Choroid plexus epithelial cell (primary cell): ENCODE measurements at places on chromosomes 1 and 21.

- DNase-seq: peak; percentile 90
Observed at GRCh38 chr1:76330991-76331603, 256.6 kb downstream of the ST6GALNAC3 start.

GRCh38 chr1:218481116-218481775 lies 136.1 kb downstream of the TGFB2 start:
- peak; percentile 48 for DNase-seq

DNA sequence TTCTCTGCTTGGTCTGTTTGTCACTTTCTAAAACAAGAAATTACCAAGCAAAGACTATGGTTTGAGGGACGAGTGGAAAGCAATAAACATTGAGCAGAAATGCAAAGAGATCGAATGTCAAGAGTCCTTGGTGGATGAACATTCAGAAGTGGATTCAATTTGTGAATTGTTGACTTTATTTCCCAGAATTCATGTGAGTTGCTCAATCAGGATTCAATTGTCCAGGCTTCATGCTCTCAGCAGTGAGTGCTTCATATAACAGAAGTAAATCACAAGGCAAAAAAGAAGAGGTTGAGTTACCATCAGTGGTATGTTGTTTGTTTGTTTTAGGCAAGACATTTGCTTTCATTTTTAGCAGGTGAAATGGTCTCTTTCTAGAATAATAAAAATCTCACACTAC lies 31.9 kb downstream of the NGF start:
- no peak for DNase-seq

DNA sequence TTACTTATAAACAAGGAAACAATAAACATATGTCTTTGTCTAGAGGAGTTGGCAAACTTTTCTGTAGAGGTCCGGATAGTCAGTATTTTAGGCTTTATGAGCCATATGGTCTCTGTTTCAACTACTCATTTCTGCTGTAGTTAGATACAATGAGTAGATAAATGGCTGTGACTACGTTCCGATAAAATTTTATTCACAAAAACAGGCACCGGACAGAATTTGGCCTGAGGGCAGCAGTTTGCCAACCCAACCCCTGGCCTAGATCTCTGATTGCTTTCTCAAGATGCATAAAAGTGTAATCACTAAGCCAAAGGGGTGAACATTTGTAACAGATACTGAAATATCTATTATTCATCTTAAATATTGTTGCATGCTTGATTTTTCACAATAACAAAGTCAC lies 123.1 kb upstream of the ESRRG start:
- DNase-seq: no peak

DNA sequence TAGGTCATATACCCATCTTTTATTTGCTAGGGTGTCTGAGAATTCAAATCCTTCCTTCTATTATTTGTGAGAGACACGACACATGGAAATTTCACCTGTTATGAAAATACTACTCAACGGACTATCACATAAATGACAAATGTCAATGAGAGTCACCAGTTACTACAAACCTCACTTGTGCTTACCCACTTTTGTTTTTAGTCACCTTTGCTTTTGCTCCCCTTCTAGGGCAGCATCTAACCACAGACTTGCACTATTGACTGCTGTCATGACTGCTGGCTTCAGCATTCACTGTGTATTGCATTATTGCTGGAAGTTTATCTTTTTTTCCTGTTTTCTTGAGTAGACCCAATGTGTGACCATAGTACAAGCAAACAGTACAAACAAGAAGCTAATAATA lies 1048.0 kb downstream of the PLA2G4A start:
- no peak for DNase-seq

DNA sequence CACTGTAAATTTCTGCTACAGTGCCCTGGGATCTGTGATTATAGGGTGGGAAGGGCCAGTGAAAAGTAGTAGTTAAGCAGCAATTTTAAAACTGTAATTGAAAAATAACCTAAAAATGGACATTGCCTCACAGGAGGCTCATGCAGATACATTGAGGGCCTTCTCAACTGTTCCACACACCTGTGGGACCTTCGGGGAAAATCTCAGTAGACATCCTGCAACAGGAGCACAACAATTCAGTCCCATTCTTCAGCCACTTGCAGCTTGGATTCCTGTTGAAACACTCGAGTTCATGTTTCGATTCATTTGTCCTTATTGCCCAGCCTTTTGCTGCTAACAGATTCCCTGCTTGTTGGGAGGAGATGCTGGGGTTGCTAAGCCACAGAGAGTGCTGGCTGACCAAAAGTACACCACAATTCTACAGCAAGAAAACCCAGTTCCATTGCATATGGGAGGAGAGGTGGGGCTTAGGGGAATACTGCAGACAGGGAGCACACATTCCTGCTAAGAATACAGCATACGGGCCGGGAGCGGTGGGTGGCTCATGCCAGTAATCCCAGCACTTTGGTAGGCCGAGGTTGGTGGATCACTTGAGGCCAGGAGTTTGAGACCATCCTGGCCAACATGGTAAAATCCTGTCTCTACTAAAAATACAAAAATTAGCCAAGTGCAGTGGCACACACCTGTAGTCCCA lies 4.5 kb downstream of the TMCC2 start:
- DNase-seq: no peak

GRCh38 chr1:26031196-26031595 lies 9.6 kb downstream of the EXTL1 start:
- DNase-seq: no peak

DNA sequence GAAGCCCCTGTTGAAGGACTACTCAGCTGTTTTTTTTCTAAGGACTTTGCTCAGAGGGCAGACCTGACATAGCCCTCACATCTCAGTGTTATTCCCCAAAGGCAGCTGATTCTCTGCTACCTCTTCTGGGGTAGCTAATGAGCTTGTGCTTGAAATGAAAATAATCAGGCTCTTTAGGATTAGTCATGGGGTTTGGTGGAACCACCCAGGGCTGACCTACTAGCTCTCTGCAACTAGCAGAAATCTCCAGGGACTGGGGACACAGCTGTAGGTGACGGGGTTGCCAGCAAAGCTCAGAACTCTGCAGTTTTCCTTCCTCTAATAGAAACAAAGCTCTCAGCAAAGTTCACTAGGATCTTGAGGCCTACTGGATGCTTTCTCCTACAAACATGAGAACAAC lies 106.4 kb upstream of the BCL9 start:
- no peak for DNase-seq

- DNase-seq: no peak
Observed at GRCh38 chr1:13784971-13785370, 85.0 kb downstream of the PRDM2 start.

- no peak for DNase-seq
Observed at GRCh38 chr1:158163000-158163947, 17.4 kb upstream of the CD1D start.

- DNase-seq: peak; percentile 23
Observed at GRCh38 chr1:35029761-35030160, 2.0 kb downstream of the ZMYM6 start.

DNA sequence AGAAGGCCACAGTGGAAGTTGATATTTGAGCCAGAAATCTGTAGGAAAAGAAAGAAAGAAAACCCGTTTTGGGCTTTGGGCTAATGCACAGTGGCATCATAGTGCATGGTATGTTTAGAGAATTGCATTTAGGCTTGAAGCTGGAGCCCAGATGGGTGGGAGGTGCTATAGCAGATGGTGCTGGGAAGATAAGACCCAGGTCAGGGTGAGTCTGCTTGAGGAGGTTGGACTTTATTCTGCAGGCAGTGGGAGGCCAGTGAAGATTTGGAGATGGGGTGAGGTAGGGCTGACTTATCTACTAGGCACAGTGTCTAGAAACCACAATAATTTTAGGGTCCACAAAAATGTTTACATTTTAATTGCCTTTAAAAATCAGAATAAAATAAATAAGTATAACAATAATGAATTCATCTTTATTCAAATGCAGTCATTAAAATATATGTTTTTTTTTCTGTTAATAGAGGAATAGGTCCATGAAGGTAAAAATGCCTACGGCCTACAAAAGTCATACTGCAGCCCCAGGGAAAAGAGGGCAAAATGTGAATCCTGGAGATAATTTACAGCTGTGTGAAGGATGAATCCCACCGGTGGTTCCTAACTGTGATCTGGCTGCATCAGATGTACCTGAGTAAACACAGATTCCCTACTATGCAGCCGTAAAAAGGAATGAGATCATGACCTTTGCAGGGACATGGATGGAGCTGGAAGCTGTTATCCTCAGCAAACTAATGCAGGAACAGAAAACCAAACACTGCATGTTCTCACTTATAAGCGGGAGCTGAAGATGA lies 8.7 kb downstream of the DNAJC6 start:
- no peak for DNase-seq

- peak; percentile 63 for DNase-seq
Observed at GRCh38 chr1:2174348-2175054, 20.1 kb downstream of the FAAP20 start.

DNA sequence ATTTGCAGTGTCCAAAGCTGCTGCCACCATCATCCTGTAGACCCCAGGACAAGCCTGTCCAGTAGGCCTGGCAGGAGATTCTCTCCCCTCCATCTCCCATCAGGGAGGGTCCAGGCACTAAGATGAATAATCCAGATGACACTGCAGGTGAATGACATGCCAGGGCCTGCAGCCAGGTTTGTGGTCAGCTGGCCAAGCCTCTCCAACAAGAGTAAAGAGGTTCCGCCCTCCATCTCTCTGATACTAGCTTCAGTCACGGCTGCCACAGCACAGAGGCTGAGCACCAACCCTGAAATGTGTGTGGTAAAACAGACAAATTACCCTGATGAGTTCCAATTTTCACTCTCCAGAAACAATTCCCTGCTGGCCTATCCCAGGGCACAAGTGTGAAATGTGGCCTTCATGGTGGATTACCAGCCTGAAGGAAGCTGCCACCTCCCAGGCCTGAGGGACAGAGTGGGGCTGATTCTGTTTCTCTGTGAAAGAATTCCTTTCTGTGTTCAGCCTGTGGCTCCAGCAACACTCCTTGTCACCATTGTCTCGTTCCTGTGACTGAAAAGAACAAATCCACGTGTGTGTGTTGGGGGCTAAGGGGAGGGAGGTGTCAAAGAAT lies 19.9 kb upstream of the LHX4 start:
- no peak for DNase-seq

GRCh38 chr21:41932191-41932575 lies 21.6 kb downstream of the C2CD2 start:
- DNase-seq: peak; percentile 79

GRCh38 chr1:88140325-88140724 lies 543.7 kb upstream of the PKN2 start:
- no peak for DNase-seq

GRCh38 chr1:84991097-84991920 lies 5.6 kb downstream of the MCOLN2 start:
- DNase-seq: no peak

DNA sequence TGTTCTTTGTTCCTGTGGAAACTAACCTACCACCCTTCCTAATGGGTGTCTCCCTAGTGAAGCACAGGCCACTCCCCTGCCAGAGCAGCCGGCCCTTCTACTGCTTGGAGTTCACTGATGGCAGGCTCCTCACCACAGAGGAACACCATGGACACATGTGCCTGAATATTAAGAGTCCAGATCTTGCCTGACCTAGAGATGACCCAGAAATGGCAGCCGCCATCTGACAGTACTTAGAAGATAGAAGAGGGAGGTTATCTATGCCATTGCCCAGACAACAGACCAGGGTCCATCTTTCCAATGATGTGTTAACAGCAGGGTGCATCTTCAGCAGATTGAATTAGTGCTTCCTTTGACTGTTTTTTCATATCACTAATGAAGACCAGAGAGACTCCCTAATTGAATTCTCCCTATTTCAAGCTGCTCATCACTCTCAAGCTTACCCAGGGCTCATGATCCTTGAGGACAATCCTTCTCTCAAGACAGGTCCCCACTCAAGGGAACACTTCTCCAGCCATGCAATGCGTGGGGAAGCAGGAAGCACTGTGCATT lies 59.8 kb downstream of the PLEKHA6 start:
- DNase-seq: no peak

DNA sequence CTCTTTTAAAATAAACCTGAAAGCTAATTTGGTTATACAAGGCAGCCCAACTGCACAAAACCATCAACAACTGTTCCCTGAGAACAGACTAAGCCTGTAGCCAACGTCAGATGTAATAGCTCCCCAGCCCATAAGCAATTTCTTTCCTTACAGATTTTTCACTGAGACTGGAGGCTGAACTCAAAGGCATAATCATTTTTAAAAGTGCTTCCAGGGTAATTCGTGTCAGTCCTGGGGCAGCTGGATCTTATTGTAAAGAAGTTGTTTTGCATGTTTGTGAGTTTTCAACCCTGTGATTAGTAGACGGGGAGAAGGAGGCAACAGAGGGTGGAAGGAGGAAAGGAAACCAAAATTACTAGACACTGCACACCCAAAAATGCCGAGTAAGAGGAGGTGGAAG lies 3.2 kb downstream of the DPT start:
- no peak for DNase-seq

GRCh38 chr1:198708761-198709525 lies 70.1 kb downstream of the PTPRC start:
- no peak for DNase-seq

GRCh38 chr1:54053745-54054437 lies 483 bp downstream of the TCEANC2 start:
- DNase-seq: peak; percentile 20

- DNase-seq: no peak
Observed at GRCh38 chr1:190975827-190976226, 498.2 kb upstream of the BRINP3 start.

GRCh38 chr1:63807046-63807445 lies 33.2 kb downstream of the ROR1 start:
- DNase-seq: no peak

DNA sequence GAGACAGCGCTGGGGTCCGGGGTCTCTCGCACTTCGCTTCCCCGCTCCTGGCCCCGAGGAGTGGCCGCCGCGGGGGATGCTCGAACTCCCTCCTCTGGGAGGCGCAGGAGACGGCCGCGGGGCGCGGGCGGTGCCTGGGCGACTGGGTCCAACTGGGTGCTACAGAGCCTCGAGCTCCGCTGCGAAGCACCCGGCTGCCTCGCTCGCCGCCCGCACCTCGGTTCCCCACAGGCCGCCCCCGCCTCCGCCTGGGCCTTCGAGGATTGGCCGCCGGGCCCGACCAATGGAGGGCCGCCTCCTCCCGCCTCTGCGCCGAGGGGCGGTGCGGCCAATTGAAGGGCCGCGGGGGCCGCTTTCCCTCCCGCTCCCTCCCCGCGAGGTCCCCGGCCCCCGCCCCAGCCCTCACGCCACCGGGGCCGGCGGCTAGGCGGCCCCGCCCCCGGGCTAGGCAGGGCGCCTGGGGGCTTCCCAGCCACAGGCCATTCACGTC lies at the start of gene CNN3:
Gene CNN3, minus strand, starts transcription at position 196 of the 490 bp plus-strand sequence. CDS start 216 bp downstream, outside the sequence.
- peak; percentile 95 for DNase-seq

GRCh38 chr1:247435030-247435758 lies 19.2 kb downstream of the NLRP3 start:
- no peak for DNase-seq

- DNase-seq: peak; percentile 61
Observed at GRCh38 chr1:179217943-179218507, 11.5 kb downstream of the ABL2 start.

DNA sequence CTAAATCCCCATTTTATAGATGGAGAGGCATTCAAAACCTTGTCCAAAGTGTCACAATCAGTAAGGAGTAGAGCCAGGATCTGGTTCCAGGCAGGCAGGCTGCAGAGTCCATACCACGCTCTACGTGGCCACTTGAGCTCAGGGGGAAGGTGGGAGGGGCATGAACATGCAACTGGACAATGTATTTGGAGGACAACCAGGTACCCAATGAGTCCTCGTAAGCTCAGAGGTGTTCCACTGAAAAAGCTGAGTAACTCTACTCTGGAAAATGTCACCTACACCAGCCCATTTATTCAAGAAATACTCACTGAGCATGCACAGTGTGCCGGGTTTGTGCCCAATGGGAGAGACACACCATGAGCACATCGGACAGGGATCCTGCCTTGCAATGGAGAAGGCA lies 11.2 kb upstream of the GUCA2B start:
- no peak for DNase-seq

- DNase-seq: no peak
Observed at GRCh38 chr1:93079685-93080141, 630 bp downstream of the MTF2 start.
